ENCODE measurements at places on chromosomes 13 and 19.

DNA sequence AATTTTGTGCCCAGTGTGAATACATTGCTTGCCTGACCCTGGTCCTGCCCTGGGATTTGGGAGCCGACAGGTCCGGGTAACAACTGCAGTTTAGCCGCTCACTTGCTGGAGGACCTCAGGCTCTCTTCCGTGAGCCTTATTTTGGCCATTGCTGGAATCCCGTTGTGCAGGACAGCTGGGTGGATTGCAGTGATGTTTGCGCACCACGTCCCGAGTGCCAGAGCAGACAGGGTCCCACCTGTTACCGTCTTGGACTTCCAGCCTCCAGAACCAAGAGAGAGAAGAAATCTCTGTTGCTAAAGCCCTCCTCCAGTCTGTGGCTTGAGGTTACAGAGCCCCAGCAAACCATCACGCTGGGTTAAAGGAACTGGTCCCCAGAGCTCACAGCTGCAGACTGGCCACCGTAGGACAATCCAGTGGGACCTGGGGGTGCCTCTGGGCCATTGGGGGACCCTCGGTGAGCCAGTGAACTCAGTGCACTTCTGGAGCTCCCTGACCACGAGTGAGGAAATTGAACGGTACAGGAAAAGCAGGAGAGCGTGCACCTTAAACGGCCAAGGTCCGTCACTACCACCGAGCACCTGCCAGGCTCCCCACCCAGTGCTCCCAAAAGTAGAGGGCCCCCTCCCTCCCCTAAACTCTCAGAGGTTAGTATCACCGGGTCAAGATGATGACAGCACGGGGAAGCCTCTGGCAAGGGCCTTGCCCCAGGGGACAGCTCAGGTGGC is 92.9 kb downstream of the GNG7 start:
- no peak for DNase-seq

DNA sequence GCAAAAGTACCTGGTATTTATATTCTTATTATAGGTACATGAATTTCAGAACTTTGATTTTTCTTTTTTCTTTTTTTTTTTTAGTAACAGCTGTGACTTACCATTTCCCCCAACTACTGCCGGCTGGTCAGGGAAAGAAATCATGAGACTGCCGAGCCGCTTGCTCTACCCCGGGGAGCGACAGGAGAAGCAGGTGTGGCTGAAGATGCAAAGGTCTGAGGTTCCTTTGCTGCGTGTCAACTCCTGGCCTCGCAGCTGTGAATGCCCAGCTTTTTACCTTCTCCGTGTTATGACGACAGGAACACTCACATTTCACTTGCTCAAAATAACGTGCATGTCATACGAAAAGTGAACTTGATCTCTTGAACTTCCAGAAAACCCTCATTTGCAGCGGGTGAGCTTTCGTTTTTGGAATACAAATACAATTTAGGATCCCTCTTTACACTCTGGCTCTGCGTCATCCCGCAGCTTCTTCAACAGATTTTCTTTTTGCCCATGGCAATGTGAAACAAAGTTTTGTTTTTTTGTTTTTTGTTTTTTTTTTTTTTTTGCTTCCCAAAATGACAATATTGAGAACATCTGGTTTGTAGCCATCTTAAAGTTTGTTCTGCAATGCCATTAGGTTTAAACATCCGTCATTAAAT is 117.9 kb downstream of the EFNB2 start:
- no peak for DNase-seq

- no peak for DNase-seq
These were observed 231.7 kb downstream of the TUBA3C start for GRCh38 chr13:18949970-18950369.

DNA sequence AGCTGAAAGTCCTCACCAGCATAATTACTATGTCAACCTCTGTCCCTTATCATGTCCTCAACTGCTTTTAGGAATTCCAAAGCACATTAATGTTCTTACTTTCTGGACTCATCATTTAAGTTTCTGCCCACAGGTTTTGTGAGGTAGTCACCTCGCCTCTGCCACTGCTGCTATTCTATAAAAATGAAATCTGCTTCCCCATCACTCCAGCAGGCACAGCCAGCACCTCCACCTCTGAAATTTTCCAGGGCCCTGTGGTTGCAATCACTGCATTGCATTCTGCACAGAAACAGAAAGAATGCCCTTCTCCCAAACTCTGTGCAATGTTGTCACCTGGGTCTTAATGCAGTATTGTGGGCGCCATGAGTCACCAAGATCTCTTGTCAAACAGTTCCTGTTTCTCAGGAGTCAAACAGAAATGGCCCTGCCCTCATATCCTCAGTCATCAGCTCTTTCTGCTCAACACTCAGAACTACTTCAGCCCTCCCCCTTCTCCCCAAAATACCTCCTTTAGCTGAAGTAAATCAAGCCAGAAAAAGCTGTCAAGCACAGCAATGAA is 529.2 kb upstream of the NBEA start:
- peak; percentile 55 for DNase-seq

DNA sequence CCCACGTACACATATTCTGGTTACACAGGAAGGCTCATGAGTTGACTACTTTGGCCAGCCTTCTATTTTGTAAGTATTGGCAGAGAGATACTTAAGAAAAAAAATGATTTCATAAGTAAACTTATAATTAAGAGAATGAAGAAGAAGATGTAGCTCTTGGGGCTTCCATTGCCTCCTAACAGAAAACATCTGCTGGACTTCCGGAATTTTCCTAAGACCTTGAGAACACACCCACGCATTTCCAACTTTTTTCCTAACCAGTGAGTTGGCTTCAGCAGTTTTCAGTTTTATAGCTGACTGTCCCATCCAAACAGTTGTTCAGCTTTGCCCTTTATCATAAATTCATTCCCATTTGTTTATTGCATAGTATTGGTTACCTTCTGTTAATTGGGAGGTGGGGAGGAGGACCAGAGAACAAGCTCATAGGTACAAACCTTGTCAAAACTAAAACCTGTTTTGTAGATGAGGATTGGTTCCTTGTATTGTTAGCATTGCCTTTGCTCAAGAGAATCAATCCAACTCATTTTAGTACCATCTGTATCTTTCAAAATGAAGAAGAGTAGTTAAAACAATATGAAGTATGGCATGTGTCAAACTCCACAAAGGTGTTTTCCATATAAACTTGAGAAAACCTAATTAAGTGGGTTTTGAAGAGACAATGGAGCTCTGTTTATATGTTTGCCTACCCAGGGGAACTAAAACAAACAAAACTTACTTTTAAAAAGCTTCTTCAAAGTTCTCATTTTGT is 93.9 kb downstream of the COL4A2 start:
- DNase-seq = no peak

- no peak for DNase-seq
These were observed 1.1 kb upstream of the ZNF581 start for GRCh38 chr19:55642153-55643002.

DNA sequence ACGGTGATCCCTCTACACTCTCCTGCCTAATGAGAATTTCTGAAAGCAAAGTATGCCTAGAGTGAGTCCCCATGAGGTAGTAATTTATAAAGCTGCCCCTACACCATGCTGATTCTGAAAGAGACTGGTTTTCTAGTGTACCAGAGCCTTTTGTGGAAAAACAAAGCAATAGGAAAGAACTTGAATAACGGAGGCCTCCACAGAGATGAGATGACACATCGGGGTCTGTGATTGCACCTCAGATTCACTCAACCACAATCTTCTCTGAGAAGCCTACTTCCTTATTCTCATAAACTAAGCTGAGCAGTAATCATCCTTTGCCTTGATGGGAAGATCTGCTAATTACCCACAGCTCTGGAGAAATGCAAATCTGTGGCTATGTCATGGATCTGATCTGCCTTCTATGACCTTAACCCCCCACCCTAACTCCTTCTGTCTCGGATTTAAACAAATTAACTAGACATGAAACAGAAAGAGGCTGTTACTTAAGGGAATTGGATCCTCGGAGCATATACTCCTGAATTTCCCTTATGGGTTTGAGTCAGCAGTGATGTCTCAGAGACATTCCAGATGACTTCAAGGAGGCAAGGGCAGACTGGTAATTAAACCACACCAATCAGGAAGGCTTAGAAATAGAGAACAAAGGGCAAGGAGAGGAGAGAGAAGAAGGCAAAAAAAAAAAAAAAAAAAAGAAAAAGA is 128.0 kb downstream of the DCT start:
- DNase-seq = no peak

GRCh38 chr13:22227895-22228294 is 557.0 kb downstream of the FGF9 start:
- no peak for DNase-seq

DNA sequence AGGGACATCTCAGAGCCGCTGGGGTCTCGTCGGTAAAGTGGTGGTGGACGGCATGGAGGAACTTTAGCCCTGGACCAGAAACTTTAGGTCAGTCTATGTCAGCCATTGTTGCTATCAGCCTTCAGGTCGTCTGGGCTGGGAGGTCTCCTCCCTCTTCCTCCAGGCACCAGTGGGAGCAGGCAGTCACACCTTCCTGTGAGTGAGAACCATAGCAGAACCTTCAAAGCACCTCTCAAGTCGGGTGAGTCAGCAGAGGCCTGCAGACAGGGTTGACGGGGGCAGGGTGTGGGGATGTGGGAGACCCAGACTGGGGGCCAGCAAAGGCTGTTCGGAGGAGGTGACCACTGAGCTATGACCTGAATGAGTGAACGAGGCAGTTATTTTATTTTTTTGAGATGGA is 15.4 kb upstream of the SBNO2 start:
- no peak for DNase-seq

DNA sequence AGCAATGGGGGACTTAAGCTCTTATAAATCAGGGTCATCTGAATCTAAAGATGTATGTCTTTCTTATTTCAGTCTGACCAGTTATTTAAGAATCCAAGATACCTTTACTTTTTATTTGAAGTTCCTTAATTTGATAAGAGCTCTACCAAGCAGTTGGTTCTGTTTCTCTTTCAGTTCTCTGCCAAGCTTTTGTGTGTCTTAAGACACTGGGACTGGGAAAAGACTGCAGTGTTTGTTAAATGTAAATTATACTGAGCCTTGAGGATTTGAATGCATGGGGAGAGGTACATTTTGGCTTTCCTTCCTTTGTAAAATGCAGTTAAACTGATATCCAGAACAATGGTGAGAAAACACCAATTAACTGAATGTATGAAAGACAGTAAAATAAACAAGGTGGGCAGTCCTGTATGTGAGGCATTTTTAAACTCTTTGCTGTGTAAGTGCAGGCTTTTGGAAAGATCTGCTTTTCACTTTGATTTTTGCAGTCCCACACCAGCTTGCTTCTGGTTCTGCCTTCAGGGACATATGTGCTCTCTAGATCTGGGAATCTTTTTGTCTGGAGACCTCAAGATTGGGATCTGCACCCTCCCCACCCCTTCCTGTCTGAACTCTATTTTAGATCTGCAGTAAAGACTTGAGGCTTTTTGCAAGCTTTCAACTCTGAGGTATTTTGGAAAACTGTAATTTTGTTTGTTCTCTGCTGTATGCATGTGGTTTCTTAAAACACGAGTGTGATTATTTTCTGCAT is 77.6 kb downstream of the LRCH1 start:
- DNase-seq = no peak

DNA sequence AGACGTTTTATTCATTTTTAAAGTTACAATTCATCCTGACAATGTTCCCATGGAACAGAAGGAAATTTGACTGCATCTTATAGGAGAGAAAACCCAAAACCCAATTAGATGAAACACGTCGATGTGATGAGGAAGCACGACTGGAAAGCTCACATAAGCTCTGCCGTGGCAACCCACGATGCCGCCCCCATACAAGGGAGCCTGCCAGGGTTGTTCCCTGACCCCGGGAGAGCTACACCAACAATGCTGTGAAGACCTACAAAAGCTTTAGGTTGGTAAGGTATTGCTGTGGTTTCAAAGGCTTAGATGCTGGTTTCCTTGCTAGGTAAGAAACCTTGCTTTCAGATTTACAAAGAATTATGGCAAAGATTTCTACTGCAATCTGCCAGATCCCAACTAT is 393.1 kb downstream of the KLF12 start:
- no peak for DNase-seq

GRCh38 chr19:14821937-14822336 is 13.0 kb downstream of the OR7A5 start:
- no peak for DNase-seq

DNA sequence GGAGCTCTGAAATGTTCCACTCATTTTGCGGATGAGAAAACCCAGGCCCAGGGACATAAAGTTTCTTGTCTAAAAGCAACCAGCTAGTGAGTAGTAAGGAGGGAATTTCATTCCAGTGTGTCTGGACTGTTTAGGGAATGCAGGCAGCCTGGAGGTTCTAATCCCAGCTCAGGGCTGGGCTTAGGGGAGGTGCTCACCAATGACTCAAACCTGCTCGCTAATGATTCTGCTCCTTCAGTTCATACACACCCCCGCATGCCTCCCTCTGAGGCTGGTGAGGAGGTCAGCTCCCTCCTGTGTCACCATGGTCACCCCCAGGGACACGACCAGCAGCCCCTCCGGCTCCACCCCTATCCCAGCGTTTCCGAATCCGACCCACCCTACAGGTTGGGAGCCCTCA is 34.6 kb downstream of the CYP4F2 start:
- no peak for DNase-seq

DNA sequence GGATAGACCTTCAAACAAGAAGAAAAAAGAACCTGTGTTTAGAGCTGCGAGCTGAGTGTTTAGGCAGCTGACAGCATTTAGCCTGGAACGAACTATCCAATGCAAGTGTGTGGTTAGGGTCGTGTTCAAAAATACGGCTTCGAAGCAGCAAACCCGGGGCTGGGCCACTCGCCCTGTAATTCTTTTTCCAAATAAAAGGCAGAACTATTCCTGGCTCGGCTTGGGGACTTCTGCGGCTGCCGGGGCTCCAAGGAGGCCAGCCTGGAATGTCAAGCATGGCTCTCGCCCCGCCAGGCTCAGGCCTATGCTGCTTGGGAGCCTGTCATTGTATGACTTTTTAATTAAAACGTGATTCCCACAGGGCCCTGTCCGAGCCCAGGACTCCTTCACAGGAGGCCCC is 51.7 kb upstream of the KLF2 start:
- no peak for DNase-seq

DNA sequence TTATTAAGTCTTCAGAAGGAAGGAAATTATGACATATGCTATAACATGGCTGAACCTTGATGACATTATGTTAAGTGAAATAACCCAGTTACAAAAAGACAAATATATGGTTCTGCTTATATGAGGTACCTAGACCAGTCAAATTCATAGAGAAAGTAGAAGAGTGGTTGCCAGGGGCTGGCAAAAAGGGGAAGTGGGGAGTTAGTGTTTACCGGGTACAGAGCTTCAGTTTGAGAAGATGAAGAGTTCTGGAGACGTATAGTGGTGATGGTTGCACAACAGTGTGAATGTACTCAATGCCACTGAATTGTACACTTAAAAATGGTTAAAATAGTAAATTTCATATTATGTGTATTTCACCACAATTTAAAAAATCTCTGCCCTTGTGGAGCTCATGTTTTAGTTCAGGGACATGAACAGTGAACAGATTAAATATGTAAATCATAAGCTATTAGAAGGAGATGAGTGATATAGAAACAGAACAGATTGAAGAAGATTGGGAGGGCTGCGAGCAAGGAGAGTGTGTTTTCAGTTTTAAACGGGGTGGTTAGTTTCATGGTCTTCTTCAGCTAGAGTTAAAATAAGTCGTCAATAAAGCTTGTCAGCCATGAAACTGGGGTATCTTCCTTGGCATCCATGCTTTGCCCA is 355.2 kb downstream of the KCNRG start:
- no peak for DNase-seq

- DNase-seq = no peak
These were observed 1.3 kb upstream of the RPS9 start for GRCh38 chr19:54199401-54199800.

Data from nucleus accumbens (tissue), 56 donors.